ENCODE measurements at places on chromosomes 13 and 19. TPM values are rescaled to one million over a fixed set of nuclear protein-coding genes. Genes with fewer than 3 reads are reported as not detected.

The WDR88 gene
- total RNA-seq = not detected

The PSG1 gene
- not detected for total RNA-seq

The PRSS57 gene
- total RNA-seq = not detected

The ZNF540 gene
- 0.70 TPM for total RNA-seq

The CACNG6 gene
- not detected for total RNA-seq

The ANKLE1 gene
- total RNA-seq = 13.4 TPM

The RHPN2 gene
- total RNA-seq = 2.5 TPM

GRCh38 chr13:23347601-23348000 lies 85.9 kb downstream of the SACS start:
- DNase-seq = no peak

- no peak for DNase-seq
These were observed 1.9 kb downstream of the KCTD12 start for GRCh38 chr13:76884186-76884906.

DNA sequence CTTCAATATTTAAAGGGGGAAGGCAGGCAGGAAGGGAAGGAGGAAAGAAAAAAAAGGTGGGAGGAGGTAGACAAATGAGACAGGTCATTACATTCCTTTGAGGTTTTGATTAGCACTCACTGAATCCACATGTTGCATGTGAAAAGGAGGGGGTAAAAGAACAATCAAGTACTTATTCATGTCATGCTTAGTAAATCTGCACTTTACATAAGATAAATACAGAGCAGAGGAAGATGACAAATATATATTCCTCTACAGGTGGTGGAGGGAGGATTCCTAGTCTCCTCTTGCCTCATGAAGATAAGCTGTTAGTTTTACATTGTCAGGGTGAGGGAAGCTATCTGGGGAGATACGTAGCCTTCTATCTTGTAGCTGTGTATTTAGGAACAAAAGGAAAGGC lies 1645.4 kb upstream of the SPRY2 start:
- no peak for DNase-seq

DNA sequence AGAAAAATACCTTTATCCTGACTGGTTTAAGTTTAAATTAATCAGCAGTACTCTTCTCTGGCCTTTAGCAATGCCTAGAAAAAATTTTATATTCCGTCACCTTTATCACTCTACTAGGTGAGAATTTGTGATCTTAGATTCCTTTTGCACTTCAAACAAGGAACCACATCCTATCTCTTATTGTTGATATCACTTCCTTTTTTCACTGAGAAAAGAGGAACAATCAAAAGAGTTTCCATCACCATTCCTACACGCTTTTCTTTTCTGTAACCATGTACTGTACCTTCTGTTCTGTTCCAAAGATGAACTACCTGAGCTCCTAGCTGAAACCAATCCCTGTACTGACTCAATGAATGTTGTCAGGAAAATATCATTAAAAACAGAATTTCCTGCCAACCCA lies 1379.0 kb upstream of the MIR17HG start:
- no peak for DNase-seq

DNA sequence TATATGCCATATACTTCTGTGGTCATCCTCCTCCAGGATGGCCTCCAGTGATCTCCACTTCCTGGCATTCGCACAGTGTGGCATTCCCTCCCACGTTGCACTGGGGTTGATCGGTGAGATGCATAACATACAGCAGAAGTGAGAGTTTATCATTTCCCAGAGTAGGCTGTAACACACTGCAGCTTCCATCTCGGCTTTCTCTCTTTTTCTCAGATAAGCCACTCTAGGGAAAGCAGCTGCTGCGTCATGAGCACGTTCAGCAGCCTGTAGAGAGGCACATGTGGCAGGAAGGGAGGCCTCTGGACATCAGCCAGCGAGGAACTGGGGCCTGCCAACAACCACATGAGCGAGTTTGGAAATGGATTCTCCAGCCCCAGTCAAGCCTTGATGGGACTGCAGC lies 807.1 kb downstream of the DIAPH3 start:
- no peak for DNase-seq

DNA sequence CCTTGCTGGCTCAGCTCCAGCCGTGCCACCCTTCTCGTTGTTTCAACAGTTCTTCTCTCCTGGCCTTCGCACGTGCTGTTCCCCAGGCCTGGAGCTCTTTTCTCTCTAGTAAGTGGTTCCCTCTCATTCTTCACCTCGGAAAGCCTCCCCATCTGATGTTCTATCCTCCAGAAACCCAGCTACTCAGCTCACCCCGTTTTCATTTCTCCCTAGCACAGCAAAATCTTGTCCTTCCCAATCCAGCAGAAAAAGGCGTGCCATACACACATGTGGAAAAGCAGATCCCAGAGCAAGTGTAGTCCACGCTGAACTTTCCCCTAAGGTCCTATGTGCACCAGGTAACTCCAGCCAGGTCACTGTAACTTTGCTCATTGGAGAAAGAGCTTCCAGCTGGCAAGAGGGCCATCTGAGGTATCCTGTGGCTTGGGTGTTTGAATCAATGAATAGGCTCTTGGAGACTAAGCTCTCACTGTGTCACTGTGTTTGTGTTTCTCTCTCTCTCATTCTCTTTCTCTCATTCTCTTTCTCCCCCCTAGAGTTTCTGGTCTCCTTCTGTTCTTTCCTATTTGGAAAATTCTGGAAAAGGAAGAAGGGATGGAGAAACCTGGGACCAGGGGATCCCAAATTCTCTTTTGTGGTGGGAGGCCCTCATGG lies 49.0 kb downstream of the COLGALT1 start:
- no peak for DNase-seq

DNA sequence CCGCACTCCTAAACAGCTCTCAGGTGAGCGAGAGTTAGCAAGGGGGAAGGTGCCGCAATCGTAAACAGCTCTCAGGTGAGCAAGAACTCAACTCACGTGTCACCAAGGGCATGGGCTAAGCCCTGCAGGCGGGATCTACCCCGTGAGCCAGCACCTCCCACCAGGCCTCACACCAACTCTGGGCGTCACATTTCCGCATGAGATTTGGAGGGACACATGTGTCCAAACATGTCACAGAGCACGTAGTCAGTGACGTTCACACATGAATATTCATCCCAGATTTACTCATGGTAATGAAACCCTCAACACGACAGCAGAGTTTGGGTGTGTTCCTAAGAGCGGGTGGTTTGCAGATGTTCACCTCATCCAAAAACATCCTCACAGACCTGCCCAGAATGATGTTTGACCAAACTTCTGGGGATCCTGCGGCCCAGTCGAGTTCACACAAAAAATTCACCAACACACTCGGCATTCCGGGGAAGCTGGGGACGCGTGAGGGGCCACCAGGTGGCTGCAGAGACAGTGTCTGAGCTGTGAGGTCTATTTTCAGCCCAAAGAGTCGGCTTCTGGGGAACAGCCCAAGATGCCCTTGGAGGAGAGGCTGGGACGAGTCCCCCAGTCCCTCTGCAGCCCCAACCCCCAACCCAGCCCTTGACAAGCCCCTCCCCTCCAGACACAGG lies 19.6 kb downstream of the C2CD4C start:
- no peak for DNase-seq

DNA sequence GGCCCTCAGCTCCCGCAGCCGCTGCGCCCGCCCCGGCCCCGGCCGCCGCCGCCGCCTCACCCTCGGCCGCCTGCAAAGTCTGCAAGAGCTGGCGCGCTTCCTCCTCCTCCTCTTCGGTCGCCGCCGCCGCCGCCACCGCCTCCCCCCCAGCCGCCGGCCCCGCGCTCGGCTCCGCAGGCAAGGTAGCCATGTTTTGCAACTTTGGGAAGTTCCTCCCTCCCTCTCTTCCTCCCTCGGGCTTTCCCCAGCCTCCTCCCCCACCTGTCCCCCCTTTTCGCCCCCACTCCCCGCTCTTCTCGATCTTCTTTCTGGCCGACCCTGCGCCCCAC lies 433 bp downstream of the SIX5 start:
- peak; percentile 28 for DNase-seq

GRCh38 chr13:63351081-63351480 lies 1935.4 kb upstream of the PCDH20 start:
- no peak for DNase-seq

Measured in activated T-helper 1 cell treated with anti-CD3 and anti-CD28 coated beads, Interleukin-12 subunit alpha, Interleukin-12 subunit beta, Interleukin-2, Interleukin-4 antibody, amounts not matched to agents 30 ng/mL and 10 ng/mL and 1 ng/mL, durations not matched to agents 14 hours and 24 hours and 36 hours (primary cell).